ENCODE measurements at places on chromosomes 13 and 19.

DNA sequence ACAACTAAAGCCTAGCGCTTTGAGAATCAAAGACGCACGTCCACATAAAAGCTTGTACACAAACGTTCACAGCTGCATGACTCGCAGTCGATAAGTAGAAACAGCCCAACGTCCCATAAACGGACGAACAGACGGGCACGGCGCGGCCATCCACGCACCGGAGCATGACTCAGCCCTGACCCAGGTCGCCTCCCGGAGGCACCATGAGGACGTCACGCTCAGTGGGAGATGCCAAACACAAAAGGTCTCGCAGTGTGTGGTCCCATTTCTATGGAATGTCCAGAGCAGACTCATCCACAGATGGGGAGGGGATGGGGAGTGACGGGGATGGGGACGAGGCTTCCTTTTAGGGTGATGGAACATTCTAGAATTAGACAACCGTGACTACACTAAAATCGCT is 9.4 kb downstream of the POLRMT start:
- DNase-seq: no peak

DNA sequence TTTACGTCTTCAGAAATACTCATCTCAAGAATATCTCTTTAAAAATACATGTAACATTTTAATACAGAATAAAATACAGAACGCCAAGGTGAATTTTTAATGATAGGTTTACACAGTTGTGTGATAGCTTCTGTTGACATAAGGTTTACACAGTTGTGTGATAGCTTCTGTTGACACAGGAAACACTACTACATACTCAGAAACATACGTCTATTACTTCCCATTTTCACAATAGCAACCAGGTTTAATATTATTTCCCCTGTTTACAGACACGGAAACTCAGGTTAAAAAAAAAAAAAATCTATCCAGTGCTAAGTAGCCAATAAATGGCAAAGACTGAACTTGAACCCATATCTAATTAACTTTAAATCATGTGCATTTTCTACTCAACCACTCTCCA is 571.2 kb downstream of the LIG4 start:
- DNase-seq: no peak

GRCh38 chr13:23899555-23899954 is 2.3 kb upstream of the C1QTNF9B start:
- peak; percentile 47 for DNase-seq

GRCh38 chr13:99367663-99368448 is 60.7 kb upstream of the GPR183 start:
- DNase-seq: peak; percentile 43

DNA sequence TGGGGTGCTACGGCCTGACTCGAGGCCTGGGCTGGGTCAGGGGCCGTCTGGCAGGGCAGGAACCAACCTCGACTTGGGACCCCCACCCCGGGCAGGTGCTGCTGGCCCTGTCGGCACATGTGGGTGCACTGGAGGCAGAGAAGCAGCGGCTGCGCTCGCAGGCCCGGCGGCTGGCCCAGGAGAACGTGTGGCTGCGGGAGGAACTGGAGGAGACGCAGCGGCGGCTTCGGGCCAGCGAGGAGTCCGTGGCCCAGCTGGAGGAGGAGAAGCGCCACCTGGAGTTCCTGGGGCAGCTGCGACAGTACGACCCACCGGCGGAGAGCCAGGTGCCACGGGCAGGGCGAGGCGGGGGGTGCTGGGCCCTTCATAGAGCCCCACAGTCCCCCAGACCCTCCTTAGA is 5.9 kb downstream of the KLC3 start:
- DNase-seq: no peak

DNA sequence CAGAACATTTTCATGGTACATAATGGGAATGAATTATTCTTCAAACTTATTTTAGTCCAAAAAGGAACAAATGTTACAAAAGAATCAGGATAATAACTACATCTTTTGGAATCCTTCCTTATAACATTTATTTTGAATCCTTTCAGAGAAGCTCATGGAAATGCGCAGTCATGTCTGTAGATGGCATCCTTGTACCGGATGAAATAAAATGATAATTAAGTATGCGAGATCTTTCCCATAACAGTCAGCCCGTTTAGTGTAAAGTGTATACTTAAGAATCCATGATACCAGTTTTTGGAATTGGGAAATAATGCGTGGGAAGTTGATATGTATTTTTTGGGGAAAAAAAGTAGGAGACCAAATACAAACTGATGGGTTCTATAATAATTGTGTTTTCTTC is 418.8 kb downstream of the GPC5 start:
- DNase-seq: no peak

- DNase-seq: no peak
Measured at GRCh38 chr19:46812977-46813838, 24.8 kb upstream of the SLC1A5 start.

Data from CD4-positive, alpha-beta T cell treated with Interleukin-15 for 4 hours (primary cell).